ENCODE measurements at places on chromosomes 11 and 22.
A peak's percentile ranks its signal among the peaks of the same experiment; 100 is the strongest.

DNA sequence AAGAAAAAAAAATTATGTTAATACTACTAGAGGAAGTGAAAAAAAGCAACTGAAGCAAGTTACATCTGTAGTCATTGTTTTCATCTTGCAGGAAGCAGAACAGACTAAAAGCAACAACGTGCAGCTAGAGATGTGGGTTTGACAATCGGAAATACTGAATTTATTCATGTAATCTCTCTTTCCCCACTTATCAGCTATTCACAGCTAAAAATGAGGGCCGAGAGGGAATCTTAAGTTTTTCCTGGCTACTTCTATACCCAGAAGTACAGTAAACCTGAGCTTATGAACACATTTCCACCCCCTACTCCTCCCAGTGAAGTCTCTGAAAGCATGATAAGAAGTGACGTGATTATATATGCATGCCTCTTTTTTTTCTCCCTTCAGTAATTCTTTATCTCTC is 116.5 kb downstream of the SPON1 start:
- peak; percentile 14 for DNase-seq

GRCh38 chr22:44580176-44581095 is 82.4 kb upstream of the RTL6 start:
- no peak for DNase-seq

GRCh38 chr11:75503531-75504099 is 22.1 kb downstream of the GDPD5 start:
- no peak for DNase-seq

DNA sequence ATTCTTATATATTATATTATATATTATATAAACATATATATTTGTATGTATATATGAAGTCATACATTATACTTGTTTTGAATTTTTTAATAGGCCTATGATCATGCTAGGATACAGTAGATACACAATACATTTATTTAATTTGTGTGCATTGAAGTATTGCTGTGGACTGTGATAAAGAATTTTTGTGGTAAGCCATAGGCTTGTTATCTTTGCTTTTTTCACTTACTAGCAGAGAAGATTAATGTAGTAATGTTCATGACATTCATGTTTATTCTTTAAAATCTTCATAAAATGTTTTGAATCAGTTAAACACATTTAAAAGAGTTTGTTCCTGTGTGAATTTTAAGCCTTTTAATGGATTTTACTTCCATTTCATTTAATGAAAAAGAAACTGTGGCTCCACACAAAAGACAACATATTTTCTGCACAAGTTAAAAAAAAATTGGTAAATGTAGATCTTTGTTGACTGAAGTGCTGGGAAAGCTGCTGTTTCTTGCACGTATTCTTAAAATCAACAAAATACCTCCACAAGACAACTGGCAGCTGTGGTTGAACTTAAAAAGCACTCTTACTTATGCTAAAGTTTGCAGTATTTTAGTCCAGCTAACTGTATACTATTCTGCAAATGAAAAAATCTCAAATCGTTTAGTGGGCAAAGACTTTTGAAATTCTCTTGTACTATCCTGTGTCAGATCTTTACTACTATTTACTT is 156.2 kb downstream of the TMEM135 start:
- peak; percentile 59 for DNase-seq

DNA sequence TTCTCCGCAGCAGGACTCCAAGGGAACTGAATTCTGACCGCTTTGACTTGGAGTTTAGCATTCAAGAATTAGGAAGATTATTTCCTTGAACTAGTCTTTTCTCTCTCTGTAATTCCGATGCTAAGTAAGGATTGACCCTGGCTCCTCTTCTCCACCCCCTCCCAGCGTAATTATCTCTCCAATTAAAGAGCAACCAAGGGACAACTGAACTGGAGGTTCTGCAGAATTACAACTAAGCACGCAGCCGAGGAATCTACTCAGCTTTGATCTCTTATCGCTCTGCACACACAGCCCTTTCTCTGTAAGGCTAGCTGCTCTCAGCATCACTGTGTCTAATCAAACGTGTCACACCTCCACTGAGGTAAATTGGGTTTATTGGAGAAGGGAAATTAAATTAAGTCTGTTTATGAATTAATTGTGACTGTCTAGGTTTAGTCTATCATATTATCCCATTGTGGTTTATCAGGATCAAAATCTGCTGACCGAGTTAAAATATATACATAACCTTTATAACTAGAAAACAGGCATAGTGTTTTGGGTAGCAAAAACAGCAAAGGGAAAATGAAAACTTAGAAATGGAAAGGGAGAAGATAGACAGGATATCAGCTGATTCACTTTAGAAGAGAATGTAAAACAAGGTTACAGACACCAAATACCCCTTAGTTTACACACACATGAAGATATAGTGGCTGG is 241.3 kb upstream of the LARGE1 start:
- no peak for DNase-seq

GRCh38 chr11:45877221-45877620 is 8.2 kb upstream of the MAPK8IP1 start:
- no peak for DNase-seq
